ENCODE measurements at places on chromosomes 11 and 22.
A peak's percentile ranks its signal among the peaks of the same experiment; 100 is the strongest.

GRCh38 chr11:71998649-71999310, at the start of gene IL18BP:
Gene IL18BP, plus strand, starts transcription at chr11:71998909. Its CDS starts 1,076 bp downstream, at chr11:71999985.
- DNase-seq = peak; percentile 82
- peak within 1 kb of the TSS; percentile 92 for H3K27ac ChIP-seq
- peak within 1 kb of the TSS; percentile 78 for H3K4me3 ChIP-seq
- H3K27me3 ChIP-seq = no peaks in the 10 kb centered on the region

- no peaks in the 10 kb centered on the region for H3K4me1 ChIP-seq
- DNase-seq = no peak
- H3K27ac ChIP-seq = no peak overlapping the region
- H3K36me3 ChIP-seq = no peaks in the 10 kb centered on the region
- H3K27me3 ChIP-seq = peaks cover 3% of the 10 kb centered on the region
Observed at GRCh38 chr11:69868006-69868810, 49.0 kb upstream of the FGF3 start.

- peaks cover 7% of the 10 kb centered on the region for H3K4me1 ChIP-seq
- no peak overlapping the region for H3K27ac ChIP-seq
- DNase-seq = no peak
- H3K27me3 ChIP-seq = peaks cover 35% of the 10 kb centered on the region
- no peaks in the 10 kb centered on the region for H3K36me3 ChIP-seq
Observed at GRCh38 chr11:124079631-124080326, 35.5 kb upstream of the VWA5A start.

- peaks cover 19% of the 10 kb centered on the region for H3K27me3 ChIP-seq
- no peak for DNase-seq
- no peak overlapping the region for H3K27ac ChIP-seq
Observed at GRCh38 chr11:104926771-104927611, 28.7 kb upstream of the CASP12 start.

GRCh38 chr22:25745341-25746011, 3.5 kb downstream of the MYO18B start:
- no peaks in the 10 kb centered on the region for H3K27me3 ChIP-seq
- peak overlapping the region; percentile 60 for H3K4me3 ChIP-seq
- H3K36me3 ChIP-seq = peaks cover 18% of the 10 kb centered on the region
- H3K27ac ChIP-seq = peak overlapping the region; percentile 94
- peaks cover 61% of the 10 kb centered on the region for H3K4me1 ChIP-seq

All from activated CD4-positive, alpha-beta T cell treated with anti-CD3 and anti-CD28 coated beads, Interleukin-2, amount 10 ng/mL, durations not matched to agents 24 days and 14 days (primary cell).